Stimulated activated memory B cell treated with anti-CD40 and anti-IgM and Interleukin-4, amounts not matched to agents 10 μg/mL and 1 μg/mL and 100 μg/mL, for 72 hours (primary cell): ENCODE measurements at places on chromosomes 1 and 21.
A peak's percentile ranks its signal among the peaks of the same experiment; 100 is the strongest.

DNA sequence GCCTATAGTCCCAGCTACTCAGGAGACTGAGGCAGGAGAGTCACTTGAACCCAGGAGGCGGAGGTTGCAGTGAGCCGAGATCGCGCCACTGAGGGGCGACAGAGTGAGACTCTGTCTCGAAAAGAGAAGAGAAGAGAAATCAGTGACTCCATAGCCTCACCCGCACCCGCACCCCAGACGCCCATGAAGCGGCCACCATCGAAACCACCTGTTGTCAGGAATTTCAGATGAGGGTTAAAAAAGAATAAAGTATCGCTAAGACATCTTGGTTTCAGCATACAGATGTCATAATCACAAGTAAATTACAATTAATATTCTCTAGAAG is 47.4 kb downstream of the NPHP4 start:
- ATAC-seq, result no peak
- no peak overlapping the region for H3K27ac ChIP-seq
- H3K36me3 ChIP-seq, result peaks cover 55% of the 10 kb centered on the region
- H3K27me3 ChIP-seq, result no peaks in the 10 kb centered on the region

DNA sequence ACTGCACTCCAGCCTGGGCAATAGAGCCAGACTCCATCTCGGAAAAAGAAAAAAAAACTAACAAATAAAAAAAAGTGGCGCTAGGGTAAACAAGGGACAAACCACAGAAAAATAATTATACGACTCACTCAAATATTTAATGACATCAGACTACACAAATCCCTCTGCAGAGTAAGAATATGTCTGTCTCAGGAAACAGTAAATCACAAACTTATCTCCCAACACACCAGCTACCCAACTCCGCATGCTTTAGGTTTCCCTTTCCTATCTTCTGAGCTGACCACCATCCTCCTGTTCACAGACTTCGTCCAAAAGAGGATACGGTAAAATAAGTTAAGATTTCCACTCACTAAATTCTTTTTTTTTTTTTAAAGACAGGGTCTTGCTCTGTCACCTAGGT is 16.2 kb downstream of the WDR47 start:
- H3K4me3 ChIP-seq, result no peak overlapping the region
- no peaks in the 10 kb centered on the region for H3K4me1 ChIP-seq

DNA sequence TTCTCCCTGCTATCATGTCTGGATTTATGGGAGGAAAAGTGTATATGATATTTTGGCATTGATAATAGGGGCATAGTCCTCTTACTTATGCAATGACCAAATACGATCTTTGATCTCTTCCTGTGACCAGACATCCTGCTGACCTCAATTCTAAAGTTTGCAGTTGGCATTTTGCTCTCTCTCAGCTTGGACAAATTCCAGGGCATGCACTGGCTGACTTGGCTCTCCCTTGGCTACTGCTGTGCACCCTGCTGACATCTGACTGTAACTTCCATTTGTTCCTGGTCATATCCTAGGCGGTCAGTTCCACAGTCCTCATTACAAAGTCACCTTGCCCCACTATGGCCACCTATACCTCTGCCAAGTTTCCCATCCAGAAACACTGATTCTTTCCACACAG is 380.7 kb upstream of the NR5A2 start:
- no peak overlapping the region for H3K27ac ChIP-seq
- H3K4me1 ChIP-seq, result no peaks in the 10 kb centered on the region
- ATAC-seq, result no peak
- no peak overlapping the region for H3K4me3 ChIP-seq
- no peaks in the 10 kb centered on the region for H3K36me3 ChIP-seq

GRCh38 chr1:208965351-208965750 is 618.2 kb upstream of the CAMK1G start:
- no peak overlapping the region for H3K27ac ChIP-seq
- no peak for ATAC-seq
- no peaks in the 10 kb centered on the region for H3K36me3 ChIP-seq
- no peaks in the 10 kb centered on the region for H3K4me1 ChIP-seq
- H3K4me3 ChIP-seq, result no peak overlapping the region

DNA sequence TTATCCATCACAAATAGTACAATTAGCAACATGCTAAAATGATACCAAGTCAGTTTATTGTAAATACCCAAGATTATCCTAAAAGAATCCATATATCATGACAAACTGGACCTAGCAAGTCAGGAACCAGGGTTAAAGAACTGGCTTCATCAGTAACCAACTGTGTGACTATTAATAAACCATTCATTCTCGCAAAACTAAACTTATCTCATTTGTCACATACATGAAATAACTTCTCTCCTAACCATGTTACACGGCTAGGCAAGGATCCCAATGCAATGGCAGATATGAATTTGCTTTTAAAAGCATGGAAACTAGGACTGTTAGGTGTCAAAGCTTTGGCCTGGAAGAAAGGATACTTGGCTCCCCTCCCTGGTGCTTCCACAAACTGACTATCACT is 29.4 kb downstream of the CYP2J2 start:
- no peaks in the 10 kb centered on the region for H3K4me1 ChIP-seq
- H3K4me3 ChIP-seq, result no peak overlapping the region
- H3K36me3 ChIP-seq, result peaks cover 5% of the 10 kb centered on the region

- no peaks in the 10 kb centered on the region for H3K27me3 ChIP-seq
- H3K36me3 ChIP-seq, result no peaks in the 10 kb centered on the region
- no peak for ATAC-seq
- no peak overlapping the region for H3K4me3 ChIP-seq
- peaks cover 7% of the 10 kb centered on the region for H3K4me1 ChIP-seq
Observed at GRCh38 chr1:226046240-226046639, 16.3 kb upstream of the H3-3A start.

GRCh38 chr1:12173631-12174121 is 6.9 kb downstream of the TNFRSF1B start:
- peaks cover 98% of the 10 kb centered on the region for H3K4me1 ChIP-seq
- peak overlapping the region; percentile 74 for H3K27ac ChIP-seq
- no peaks in the 10 kb centered on the region for H3K27me3 ChIP-seq
- ATAC-seq, result peak; percentile 70
- H3K36me3 ChIP-seq, result peaks cover 69% of the 10 kb centered on the region

DNA sequence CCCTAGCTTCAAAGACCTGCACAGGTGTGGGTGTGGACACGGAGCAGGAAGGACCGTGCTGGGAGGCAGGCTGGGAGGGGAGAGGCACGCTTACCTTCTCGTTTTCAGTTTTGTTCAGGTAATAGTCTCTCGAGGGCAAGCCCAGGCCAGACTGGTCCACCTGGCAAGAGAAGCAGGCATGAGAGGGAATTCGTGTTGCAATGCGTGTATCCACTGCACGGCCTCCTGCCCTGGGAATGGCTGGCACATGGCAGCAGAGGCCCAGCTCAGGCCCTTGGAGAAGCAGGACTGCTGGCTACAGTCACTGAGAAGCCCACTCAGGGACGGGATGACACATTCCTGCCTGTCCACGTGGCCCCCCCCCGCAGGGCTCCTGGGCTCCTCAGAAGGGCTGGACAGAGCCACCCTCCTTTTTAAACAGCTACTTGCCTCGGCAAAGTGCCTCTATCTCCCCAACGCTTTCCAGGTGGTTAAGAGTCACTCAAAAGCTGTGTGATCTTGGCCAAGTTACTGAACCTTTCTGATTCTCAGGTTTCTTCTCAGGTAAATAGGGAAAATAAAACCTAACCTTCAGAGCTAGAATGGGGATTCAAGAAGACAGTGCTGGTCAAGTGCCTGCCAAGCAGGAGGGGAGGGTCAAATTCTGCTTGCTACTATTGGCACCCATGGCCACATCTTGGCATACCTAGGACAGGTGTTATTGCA is 32.7 kb downstream of the ECE1 start:
- peak overlapping the region; percentile 77 for H3K27ac ChIP-seq
- H3K4me1 ChIP-seq, result peaks cover 47% of the 10 kb centered on the region
- ATAC-seq, result no peak
- H3K4me3 ChIP-seq, result no peak overlapping the region
- no peaks in the 10 kb centered on the region for H3K27me3 ChIP-seq

DNA sequence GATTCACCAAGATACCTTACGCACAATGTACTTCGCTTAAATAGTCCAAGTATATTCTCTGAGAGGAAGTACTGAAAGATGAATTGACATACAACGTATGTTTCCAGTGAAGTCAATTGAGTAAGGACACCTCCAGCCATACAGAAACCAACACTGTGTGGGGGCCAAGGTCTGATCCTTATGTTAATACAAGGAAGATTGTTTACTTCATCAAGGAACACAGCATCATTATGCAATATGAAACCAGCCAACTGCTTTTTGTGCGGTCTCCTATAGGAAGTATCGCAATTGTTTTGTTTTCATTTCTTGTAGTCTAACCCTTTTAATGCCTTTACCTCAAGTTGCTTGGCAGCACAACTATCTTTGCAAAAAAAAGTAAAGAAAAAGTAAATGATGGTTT is 28.2 kb upstream of the TEKT2 start:
- H3K27ac ChIP-seq, result no peak overlapping the region
- ATAC-seq, result no peak
- no peaks in the 10 kb centered on the region for H3K4me1 ChIP-seq

- no peak overlapping the region for H3K27ac ChIP-seq
- H3K4me1 ChIP-seq, result peaks cover 36% of the 10 kb centered on the region
- ATAC-seq, result no peak
- peaks cover 7% of the 10 kb centered on the region for H3K27me3 ChIP-seq
Observed at GRCh38 chr1:211735208-211736170, 60.1 kb upstream of the NEK2 start.

DNA sequence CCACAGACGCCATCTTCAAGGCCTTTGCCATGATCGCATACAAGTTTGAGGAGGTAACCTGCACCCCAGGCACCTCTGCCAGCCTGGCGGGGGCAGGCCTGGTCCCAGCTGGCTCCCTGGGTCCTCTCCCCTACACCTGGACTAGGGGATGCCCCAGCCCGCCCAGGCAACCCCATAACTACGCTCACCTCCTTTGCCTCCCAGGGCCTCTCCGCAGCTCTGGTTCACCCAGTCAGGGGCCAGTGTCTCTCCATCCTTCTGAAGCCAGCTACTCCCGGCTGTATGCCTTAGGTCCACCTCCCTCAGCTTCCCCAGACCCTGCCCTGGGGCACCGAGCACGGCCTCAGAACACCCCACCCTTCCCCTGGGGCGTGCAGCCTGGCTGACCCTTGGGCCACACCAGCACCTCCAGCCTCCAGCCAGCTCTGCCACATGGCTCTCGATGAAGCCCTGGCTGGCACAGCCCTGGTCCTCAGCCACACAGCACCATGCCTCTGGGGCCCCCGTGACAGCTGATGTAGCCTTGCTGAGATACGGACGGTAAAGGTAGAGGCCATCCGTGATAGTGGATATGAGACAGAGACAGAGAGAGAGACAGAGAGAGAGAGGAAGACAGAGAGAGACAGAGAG is 80.4 kb upstream of the COL6A1 start:
- ATAC-seq, result peak; percentile 13
- H3K36me3 ChIP-seq, result peaks cover 12% of the 10 kb centered on the region
- H3K4me3 ChIP-seq, result no peak overlapping the region
- no peak overlapping the region for H3K27ac ChIP-seq
- H3K27me3 ChIP-seq, result no peaks in the 10 kb centered on the region

- H3K4me1 ChIP-seq, result peaks cover 27% of the 10 kb centered on the region
- no peak for ATAC-seq
- H3K27me3 ChIP-seq, result peaks cover 84% of the 10 kb centered on the region
- H3K36me3 ChIP-seq, result no peaks in the 10 kb centered on the region
- H3K4me3 ChIP-seq, result no peak overlapping the region
Observed at GRCh38 chr1:156423422-156424352, 54.7 kb downstream of the RHBG start.

GRCh38 chr1:232123775-232124659 is 497.4 kb downstream of the DISC1 start:
- H3K27ac ChIP-seq, result no peak overlapping the region
- peaks cover 27% of the 10 kb centered on the region for H3K27me3 ChIP-seq
- H3K4me1 ChIP-seq, result no peaks in the 10 kb centered on the region
- H3K36me3 ChIP-seq, result no peaks in the 10 kb centered on the region

DNA sequence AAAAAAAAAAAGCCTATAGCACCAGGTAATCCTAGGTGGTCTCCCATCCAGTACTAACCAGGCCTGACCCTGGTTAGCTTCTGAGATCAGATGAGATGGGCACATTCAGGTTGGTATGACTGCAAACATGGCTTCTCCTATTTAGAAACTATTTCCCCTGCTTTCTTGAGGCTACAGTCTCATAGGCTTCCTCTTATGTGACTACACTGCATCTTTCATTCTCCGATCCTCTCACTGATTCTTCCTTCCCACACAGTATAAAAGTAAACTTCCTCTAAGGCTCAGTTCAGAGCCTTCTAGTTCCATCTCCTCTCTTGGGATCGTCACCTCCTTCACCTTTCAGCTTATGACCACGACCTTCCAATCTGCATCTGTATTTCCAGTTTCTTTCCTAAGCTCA is 30.4 kb upstream of the RNF2 start:
- H3K4me3 ChIP-seq, result no peak overlapping the region
- ATAC-seq, result no peak
- no peak overlapping the region for H3K27ac ChIP-seq
- H3K27me3 ChIP-seq, result no peaks in the 10 kb centered on the region

- no peaks in the 10 kb centered on the region for H3K4me1 ChIP-seq
- no peak overlapping the region for H3K27ac ChIP-seq
- no peak overlapping the region for H3K4me3 ChIP-seq
- H3K27me3 ChIP-seq, result no peaks in the 10 kb centered on the region
Observed at GRCh38 chr21:32826329-32827167, 55.0 kb upstream of the PAXBP1 start.

DNA sequence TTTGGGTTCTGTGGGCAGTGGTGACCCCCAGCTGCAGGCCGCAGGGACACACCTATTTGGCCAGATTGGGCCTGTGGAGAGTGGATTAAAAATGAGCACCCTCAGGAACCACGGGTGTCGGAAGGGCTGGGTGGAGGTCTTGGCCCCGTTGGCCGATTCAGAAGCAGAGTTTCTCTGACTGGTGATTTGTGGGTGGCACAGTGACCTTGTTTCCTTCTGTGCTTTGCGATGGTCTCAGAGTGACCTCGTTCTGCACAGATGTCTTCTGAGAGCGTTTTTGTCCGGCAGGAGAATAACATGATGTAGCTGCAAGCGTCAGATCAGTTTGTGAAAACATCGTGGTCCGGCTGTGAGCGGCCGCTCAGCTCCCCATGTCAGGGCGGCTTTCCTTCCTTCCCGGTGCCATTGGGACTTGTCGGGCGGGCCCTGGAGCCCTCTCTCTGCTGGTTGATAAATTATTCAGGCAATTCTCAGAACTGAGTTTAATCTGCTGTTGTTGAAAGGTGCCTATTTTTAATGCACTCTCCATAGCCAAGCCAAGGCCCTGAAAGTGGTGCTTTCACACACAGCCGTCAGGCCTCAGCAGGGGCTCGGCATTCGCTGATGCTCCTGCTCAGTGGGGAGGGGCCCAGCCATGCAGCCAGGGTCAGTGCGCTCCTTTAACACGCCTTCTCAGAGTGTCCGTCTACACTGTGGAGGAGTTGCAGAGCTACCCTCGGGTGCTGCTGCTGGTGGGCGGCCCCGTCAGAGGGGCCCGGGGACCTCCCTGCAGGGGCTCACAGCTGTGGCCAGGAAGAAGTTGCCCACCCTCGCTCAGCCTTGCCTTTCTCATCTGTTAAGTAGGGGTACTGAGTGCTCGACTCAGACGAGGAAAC is 26.8 kb downstream of the TRPM2 start:
- no peak overlapping the region for H3K4me3 ChIP-seq
- no peak overlapping the region for H3K27ac ChIP-seq
- H3K36me3 ChIP-seq, result peaks cover 40% of the 10 kb centered on the region
- H3K27me3 ChIP-seq, result no peaks in the 10 kb centered on the region
- peaks cover 16% of the 10 kb centered on the region for H3K4me1 ChIP-seq
- ATAC-seq, result no peak
